ENCODE measurements at places on chromosomes 2 and 18.

- no peak for DNase-seq
Observed at GRCh38 chr2:29763371-29763770, 158.0 kb downstream of the ALK start.

DNA sequence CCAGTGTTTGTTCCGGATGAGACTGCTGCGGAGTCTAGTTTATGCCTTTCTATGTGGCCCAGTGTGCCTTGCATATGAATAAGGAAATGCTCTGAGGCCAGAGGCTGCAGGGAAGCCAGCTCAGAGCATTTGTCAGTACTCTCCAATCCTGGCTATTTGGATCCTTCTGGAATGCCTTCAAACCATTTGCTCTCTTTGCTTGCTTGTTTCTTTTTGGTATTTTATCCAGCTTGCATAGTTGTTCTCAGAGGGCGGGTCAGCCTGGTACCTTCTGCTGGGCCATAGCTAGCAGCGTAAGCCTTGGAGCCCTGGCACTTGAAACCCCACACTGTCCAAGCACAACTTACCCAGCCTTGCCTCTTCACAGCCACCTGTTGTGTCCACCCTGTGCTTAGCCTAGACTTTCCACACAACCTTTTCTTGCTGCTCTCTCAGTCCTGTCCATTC is 20.5 kb downstream of the CENPO start:
- DNase-seq = no peak

GRCh38 chr2:42368817-42369531 is 8.0 kb upstream of the COX7A2L start:
- DNase-seq = no peak

DNA sequence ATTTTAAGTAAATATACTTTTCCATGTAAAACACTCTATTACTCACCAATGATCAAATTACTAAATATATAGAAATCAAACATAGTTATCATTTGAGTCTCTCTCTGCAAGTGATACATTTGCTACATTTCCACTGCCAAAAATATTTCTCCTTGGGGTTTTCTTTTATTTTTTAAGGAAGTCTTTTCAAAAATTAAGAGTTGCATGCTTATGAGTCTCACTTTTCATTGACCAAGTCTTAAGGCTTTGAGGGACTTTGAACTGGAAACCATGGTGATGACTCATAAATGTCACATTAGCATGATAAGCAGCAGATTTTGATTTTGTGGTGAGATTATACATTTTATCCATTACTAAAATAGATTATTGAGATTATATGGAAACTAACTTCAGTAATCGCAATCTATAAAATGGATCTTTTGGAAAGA is 152.9 kb downstream of the FAM124B start:
- no peak for DNase-seq

DNA sequence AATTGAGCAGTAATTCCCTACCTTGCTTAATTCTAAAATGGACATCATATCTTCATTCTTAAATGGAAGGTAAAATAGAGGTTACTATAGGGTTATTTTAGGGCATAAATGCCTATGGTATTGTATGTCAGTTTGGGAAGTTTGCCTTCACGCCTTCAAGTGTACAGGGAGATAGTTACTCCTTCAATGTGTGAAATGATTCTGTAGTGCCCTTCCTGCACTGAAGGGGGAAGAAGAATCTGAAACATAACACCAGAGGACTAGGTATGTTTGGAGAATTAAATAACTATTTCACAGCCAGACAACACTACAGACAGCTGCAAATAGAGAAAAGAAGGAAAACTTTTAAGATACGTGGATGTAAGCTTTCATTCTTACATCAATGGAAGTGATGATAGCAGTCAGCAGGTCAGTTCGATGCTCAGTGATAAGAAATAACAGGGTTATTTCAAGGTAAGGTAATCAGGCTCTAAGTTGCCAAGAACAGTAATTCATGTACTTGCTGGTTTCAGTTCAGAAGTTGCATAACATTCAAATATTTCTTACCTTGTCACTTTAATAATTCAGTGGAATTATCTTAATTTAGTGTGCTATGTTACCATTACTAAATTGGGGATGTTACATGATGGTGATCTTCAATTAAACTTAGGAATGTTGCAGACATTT is 4.0 kb downstream of the PKP4 start:
- peak; percentile 36 for DNase-seq

- DNase-seq = no peak
Observed at GRCh38 chr18:22525313-22525712, 107.6 kb upstream of the CTAGE1 start.

GRCh38 chr18:76363436-76364120 is 131.5 kb downstream of the ZNF516 start:
- no peak for DNase-seq

GRCh38 chr2:105403241-105403782 is 4.5 kb upstream of the FHL2 start:
- no peak for DNase-seq

DNA sequence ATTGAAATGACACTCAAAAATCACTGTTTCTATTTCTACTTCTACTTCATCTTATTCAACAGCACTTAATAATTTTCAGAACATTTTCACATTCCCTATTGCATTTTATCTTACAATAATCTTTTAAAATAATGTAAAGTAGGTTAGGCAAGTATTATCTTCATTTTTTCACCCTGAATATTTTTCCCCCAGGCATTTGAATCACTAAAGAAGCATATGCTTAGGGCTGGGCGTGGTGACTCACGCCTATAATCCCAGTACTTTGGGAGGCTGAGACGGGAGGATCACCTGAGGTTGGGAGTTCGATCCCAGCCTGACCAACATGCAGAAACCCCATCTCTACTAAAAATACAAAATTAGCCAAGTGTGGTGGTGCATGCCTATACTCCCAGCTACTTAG is 6.7 kb downstream of the WDCP start:
- no peak for DNase-seq

GRCh38 chr2:85504778-85505261 is 34.1 kb upstream of the MAT2A start:
- peak; percentile 58 for DNase-seq

DNA sequence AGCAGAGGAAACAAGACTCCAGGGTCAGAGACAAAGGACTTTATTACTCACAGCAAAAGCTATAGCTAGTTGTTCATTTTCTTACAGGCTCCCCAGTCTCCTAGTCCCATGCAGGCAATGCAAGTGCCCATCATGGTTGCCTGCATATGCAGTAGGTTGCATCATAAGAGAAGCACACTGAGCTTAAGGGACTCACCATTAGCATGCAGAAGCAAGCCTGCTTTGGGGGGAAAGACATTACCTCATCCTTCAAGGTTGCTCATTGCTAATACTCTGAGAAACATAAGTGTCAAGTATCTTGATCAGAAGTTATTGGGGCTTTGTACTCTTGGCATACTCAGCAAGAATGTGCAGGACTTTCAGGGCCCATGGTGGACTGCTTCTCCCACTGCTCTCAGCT is 114.6 kb upstream of the CCDC68 start:
- no peak for DNase-seq

- DNase-seq = no peak
Observed at GRCh38 chr2:151552287-151552686, 142.6 kb downstream of the RIF1 start.

GRCh38 chr2:237885111-237885930 is 25.9 kb downstream of the RAMP1 start:
- no peak for DNase-seq

DNA sequence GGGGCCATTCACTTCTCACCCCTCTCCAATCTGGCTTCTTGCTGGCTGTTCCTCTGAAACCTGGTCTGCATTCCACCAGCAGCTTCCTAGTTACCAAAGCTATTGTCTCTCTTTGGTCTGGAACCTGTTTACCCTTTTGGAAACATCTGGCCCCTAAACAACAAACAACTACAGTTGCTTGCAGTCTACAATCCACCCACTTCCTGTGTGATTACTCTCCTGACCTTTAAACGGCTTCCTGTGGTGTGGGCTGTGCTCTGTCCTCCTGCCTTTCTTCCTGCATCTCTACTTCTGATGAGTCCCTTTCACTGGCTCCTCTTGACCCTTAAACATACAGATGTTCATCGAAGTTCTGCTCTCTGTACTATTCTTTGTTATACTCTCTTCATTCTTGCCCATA is 303.8 kb downstream of the TDRD15 start:
- DNase-seq = no peak

DNA sequence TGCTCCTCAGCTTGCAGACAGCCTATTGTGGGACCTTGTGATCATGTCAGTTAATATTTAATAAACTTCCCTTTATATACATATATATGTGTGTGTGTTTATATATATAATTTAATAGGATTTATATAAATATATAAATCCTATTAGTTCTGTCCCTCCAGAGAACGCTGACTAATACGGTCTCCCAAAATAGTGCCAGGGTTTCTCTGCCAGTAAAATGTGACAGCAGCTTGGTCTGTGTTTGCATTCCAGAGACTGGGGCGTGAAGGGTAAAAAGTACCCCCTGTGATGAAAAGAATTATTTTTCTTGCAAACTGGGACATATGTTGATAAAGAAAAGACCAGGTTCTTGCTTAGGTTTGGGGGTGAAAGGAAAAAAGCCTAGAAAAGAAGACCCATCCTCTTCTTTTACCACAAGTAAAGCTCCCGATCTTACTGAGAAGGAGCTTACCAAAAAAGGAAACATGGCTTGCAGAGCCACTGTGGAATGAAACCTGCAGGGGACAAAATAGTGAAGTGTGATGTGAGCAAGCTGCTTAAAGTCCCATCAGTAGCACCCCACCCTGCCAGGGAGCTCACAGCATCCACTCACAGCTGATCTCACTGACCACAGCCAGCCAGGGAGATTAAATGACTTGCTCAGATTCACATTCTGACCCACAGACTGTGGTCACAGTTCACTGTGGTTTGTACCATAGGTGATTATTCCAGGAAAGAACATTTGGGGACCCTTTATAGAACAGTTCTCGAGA is 110.9 kb upstream of the RMP24 start:
- no peak for DNase-seq

DNA sequence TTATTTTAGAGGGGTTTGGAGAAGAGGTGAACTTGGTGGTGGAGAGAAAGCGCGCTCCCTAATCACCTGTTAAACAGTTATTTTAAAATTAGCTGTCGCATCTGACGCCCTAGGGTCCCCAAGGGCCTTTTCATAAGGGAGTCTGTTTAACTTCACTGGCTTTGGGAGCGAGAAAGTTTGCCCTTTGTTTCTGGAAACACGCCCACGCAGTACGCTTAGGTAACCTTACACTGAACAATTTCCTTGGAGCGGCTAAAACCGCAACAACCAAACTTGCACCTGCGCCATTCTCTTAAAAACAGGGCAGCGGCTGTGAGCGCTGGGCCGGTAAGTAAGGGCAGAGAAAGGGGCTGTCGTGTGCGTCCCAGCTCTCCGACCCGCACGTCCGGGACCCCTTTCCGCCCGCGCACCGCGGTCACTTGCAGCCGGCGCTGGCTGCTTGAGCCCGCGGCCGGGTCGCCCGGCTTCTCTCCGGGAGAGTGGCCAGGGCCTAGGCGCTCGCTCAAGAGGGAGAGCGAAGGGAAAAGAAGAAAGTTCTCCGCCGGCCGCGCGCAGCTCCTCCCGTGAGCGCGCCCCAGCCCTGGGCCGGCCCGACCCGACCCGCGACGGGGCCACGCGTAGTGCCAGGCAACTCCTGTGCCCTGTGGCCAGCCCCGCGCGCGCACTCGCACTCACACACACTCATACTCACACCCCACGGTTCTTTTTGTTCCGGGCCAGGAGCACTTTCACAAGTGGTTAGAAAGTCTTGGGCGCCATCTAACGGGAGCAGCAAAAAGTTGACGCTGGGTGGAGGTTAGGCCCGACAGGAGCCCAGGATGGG is 19.2 kb downstream of the POU3F3 start:
- peak; percentile 92 for DNase-seq

- no peak for DNase-seq
Observed at GRCh38 chr2:205752296-205752820, 70.1 kb downstream of the NRP2 start.

- DNase-seq = no peak
Observed at GRCh38 chr2:157256626-157257025, 879 bp upstream of the GALNT5 start.

GRCh38 chr2:33763671-33764310 is 164.7 kb upstream of the FAM98A start:
- no peak for DNase-seq

DNA sequence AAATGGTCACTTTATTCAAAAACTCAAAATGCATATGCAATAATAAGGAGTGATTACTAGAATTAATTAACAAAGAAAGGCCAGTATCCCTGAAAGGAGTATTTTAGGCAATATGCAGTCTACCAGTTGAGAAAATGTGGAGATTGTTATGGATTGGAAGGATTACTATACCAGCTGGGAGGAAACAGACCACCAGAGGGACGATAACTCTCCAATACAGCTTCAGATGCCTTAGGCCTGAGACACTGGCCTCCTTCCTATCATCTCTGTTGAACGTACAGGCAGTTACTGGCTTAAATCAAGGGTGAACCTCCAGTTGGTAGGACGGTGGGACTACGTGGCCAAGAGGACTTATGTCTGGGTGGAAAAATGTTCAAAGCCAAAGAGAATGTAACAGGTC is 336.4 kb upstream of the EPHA4 start:
- DNase-seq = no peak

DNA sequence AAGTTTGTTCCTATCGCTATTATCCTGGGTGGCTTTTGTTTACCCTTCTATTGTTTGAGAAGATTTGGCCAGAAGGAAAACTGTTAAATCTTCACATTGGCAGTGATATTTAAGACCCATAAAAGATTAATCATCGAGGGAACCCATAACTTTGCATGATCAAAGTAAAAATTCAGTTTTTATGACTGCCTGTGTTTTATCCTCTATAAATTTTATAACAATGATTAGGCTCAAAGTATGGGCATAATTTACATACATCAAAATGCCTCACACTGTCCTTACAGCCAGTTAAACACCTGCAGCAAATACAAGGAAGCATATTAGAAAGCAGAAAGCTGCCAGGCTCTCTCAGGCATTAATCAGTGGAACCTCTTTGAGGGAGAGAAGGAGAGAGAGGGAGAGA is 289.1 kb downstream of the ICOS start:
- DNase-seq = no peak

- DNase-seq = no peak
Observed at GRCh38 chr2:68135448-68136320, 22.0 kb upstream of the PNO1 start.

GRCh38 chr2:151051574-151052220 is 210.0 kb downstream of the RBM43 start:
- DNase-seq = peak; percentile 54

GRCh38 chr18:70195014-70195614 is 10.4 kb downstream of the RTTN start:
- no peak for DNase-seq

DNA sequence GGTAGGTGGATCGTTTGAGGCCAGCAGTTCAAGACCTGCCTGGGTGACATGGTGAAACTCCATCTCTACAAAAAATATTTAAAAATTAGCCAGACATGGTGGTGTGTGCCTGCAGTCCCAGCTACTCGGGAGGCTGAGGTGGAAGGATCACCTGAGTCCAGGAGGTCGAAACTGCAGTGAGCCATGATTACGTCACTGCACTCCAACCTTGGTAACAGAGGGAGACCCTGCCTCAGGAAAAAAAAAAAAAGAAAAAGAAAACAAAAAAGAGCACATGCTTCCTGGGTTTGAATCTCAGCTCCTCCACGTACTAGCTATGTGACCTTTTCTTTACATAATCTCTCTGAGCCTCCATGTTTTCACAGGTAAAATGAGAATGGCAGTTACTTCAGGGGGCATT is 107.5 kb upstream of the STPG4 start:
- no peak for DNase-seq
